Esophagus mucosa (tissue), 1 donor: ENCODE measurements at places on chromosomes 2 and 18. TPM values are rescaled to one million over a fixed set of nuclear protein-coding genes. Genes with fewer than 3 reads are reported as not detected.

- ATAC-seq: peak; percentile 55
These were observed 6.2 kb upstream of the TWIST2 start for GRCh38 chr2:238841542-238842164.

DNA sequence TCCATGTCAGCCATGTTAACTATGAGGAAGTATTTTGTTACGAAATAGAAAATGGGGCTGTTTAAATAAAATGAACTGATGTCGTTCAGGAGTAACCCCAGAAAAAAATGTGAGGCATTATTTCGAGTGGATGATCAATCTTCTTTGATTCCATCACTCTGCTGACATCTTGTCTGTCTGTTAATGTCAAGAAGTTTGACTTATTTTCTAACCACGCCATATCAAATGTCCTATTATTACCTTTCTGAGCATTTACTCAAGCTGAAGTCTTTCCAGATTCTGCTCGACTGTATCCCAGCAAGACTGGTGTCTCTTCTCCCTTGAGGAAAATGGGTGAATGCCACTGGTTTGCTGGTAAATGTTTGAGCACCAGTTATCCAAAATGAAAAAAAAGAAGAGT lies 672.9 kb upstream of the SOX11 start:
- no peak for ATAC-seq

- ATAC-seq: no peak
These were observed 121.5 kb downstream of the SLC4A3 start for GRCh38 chr2:219748671-219749570.

The LCT gene
- total RNA-seq: not detected

The CPO gene
- not detected for total RNA-seq

The TMEM247 gene
- total RNA-seq: not detected
